ENCODE measurements at places on chromosomes 1 and 21.

DNA sequence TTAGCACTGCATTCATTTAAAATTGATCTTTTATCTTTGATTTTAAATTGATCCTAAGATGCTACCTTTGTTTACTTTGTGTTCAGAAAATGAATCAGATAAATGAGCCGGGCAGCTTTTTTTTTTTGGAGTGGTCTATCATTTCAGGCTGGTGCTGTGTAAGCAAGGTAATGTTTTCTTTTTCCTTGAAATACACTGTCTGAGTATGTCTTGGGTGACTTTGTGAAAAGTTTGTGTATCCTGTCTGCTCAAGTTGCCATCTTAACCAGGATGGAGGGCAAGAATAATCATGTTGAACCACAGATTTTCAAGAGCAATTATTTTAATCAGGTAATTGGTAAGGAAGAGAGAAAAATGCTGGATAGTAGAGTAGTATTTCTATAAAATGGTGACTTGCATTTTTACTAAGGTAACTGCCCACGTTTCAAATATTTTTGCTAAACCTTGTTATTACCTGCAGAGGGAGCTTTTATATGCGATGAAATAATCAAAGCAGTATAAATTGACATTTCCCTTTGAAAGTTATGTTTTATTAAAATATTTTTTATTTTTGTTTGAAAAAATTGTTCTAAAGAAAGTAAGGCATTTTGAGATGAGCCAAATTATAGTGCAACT, 11.1 kb downstream of the ADGRL2 start:
- DNase-seq: no peak

- no peak for DNase-seq
These were observed 34.6 kb upstream of the UHMK1 start for GRCh38 chr1:162463021-162463420.

DNA sequence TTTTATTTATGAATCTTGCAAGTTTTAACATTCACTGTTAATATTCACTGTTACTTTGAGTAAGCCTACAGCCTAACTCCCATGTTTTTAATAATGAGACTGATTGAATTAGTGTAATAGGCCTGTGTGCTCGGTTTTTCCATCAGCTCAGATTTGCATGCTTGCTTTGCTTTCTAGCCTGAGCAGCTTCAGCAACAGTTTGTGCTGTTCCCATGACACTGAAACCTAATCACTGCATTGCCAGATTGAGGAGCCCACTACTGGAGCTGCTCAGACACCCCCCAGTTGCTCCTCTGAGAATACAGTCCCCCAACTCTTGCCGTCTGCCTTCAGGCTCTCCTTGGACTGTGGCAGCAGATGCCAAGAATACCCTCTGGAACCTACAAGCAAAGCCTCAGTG, 695.4 kb downstream of the BRINP3 start:
- no peak for DNase-seq

GRCh38 chr1:65233782-65234181, 75.6 kb upstream of the DNAJC6 start:
- DNase-seq: no peak

DNA sequence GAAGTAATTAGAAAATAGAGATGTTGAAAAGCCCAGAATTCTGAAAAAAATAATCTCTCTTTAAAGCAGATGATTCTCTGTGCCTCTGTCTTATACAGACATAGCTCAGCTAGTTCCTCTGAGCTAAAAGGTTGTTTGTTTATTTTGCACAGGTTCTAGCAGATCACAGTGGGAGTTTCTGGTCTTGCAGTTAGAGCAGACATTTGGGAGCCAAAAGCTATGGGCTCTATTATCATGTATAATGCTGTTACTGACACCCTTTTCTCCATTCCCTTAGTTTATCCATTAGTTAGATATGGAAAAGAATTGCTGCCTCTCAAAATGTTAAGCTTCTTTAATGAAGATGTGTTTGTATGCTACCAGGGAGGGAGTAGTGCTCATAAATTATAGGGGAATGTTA, 20.5 kb upstream of the CD55 start:
- DNase-seq: no peak

DNA sequence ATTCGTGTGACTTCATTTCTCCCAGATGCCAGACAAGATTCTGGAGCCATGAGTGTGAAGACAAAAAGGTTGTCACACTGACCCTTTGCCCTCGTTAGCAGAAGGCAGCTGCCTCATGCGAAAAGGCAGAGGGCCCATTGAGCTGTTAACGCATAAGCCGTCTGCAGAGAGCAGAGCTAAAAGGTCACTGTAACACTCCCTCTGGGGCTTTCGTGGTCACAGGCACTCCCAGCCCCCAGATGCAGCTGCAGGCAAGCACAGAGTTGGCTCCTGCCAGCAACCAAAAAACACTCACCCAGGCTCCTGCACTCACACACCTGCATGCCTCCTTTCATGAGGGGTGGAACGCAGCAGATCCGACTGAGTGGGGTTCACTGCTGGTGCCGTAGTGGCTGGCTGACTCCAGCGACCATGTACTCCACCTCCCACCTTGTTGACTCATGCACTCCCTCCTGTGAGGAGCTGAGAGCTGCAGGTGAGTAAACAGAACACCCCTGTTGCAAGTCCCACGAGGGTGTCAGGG, 287.5 kb downstream of the SMYD3 start:
- no peak for DNase-seq

- no peak for DNase-seq
These were observed 84.9 kb downstream of the C4BPA start for GRCh38 chr1:207188901-207189300.

DNA sequence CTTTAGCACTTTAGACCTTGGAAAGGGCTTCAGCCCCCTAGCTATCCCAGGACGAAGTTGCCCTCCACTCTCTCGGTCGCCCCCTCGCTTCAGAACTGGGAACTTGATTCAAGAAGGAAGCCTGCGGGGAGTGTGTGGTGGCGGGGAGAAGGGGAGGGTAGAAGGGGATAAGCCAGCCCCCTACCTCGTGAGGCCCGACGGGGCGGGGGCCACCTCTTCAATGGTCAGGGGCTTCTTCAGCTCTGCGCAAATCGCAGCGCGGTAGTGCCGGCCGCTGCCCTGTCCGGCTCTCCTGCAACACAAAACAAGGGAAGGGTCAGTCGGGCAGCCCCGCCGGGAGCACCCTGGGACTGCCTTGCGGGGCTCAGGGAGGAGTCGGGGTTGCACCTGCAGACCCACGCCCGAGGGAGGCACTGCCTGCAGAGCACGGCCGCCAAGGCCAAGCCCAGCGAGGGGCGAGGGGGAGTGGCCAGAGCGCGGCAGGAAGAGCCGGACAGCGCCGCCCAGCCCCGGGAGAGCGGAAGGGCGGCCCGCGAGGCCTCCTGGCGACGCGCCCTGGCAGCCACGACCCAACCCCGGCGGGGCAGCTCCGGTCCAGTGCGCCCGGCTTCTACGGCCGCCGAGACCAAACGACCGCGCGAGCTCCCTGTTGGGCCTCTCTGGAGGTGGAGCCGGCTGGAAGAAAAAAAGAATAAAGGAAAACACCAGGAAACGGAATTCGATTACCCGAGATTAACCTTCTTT, 56.2 kb upstream of the RASAL2 start:
- no peak for DNase-seq

DNA sequence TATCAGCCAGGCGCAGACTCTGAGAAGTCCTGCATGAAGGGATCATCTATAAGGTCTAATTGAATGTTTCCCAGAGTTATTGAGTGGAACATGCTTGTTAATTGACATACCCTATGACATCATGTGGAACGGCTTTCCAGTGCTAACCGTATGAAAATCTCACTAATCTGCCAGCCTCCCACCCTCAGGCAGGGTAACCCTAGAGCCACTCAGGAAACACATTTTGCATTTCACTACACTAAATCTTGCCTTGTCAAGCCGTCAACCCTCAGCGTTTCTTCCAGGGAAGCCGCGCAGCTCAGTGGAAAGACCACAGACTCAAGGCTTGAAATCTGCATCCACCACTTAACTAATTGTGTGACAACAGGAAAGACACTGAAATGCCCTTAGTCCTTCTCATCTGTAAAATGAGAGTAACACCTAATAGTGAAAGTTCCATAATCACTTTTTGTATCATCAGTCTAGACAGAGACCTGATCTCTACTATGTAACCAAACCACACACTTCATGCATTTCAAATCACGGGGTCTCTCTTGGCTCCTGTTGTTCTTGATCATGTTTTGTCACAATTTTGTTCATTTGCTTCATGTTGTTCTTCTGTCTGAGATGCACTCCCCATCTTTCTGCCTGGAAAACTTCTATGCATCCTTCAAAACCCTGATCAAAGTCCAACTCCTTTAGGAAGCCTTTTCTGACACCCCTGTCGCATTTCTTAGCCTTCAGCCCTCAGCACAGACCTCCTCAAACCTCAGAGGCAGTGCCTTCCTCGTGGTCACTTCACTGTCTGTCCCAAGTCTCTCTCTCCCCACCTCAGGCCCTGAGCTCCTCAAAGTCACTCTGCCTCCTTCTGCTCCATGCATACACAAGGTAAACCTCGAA, 246.5 kb downstream of the TOMM20 start:
- DNase-seq: no peak

DNA sequence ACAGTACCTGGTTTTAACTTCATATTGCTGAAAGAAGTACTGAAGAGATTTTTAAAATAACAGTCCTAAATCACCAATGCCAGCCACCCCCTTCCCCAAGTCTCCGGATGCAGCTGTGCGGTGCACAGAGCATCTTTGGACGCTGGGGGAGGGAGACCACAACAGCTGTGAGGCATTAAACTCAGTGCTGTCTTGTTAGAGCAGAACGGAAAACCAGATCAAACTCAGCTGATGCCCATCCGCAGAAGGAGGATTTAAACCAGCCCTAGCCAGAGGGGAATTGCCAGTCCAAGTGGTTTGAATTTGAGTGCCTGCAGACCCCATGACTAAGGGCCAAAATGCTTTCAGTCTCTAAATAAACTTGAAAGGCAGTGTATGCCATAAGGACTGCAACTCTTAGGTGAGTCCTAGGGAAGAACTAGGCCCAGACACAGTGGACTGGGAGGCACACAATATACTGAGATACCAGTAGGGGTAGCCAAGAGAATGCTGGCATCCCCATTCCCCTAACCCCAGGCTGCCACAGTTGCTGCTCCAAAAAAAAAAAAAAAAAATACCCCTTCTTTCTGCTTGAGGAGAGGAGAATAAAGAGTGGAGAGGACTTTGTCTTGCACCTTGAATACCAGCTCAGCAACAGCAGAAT, 576.2 kb downstream of the NEGR1 start:
- DNase-seq: no peak
